Stomach (tissue), 19 donors: ENCODE measurements at places on chromosomes 12 and 14. TPM values are rescaled to one million over a fixed set of nuclear protein-coding genes. Genes with fewer than 3 reads are reported as not detected.

Gene RFX4
- total RNA-seq, result not detected

Gene MYF6
- not detected for total RNA-seq

Gene BAG5
- 40.4 TPM for total RNA-seq

Gene ERP27
- total RNA-seq, result not detected

Gene PLEKHG7
- total RNA-seq, result not detected

Gene KRT71
- not detected for total RNA-seq

Gene ESRRB
- 2.6 TPM for total RNA-seq

Gene TCTN1
- total RNA-seq, result 5.3 TPM

Gene TCL1B
- not detected for total RNA-seq

Gene KMT2D
- total RNA-seq, result 110 TPM

Gene MAP1LC3B2
- total RNA-seq, result 2.2 TPM

Gene MYH6
- not detected for total RNA-seq

Gene RDH16
- total RNA-seq, result not detected

Gene VSIG10
- 29.4 TPM for total RNA-seq

Gene TSPAN11
- total RNA-seq, result 1.3 TPM

Gene RFLNA
- total RNA-seq, result 100 TPM

Gene EML5
- 3.5 TPM for total RNA-seq

Gene DBX2
- not detected for total RNA-seq

Gene ZCCHC8
- 21.4 TPM for total RNA-seq

Gene FGD6
- 11.6 TPM for total RNA-seq

Gene KLHL33
- 0.37 TPM for total RNA-seq

Gene SMCO3
- total RNA-seq, result 2.4 TPM

Gene TESPA1
- 1.7 TPM for total RNA-seq

Gene MOK
- total RNA-seq, result 46.9 TPM

Gene LBHD2
- not detected for total RNA-seq

Gene PTPRR
- total RNA-seq, result 0.58 TPM

Gene FOXG1
- not detected for total RNA-seq

Gene FLRT2
- total RNA-seq, result 4.8 TPM

Gene ANG
- total RNA-seq, result 45.2 TPM

Gene SALL2
- total RNA-seq, result 15.2 TPM

Gene CIROP
- not detected for total RNA-seq

Gene TMEM116
- 0.58 TPM for total RNA-seq

Gene CLEC4D
- total RNA-seq, result not detected

Gene OAS1
- 11.6 TPM for total RNA-seq

Gene KRT3
- total RNA-seq, result not detected

Gene CIDEB
- 6.4 TPM for total RNA-seq

Gene FAR2
- total RNA-seq, result 96.7 TPM

Gene SLC7A8
- 87.1 TPM for total RNA-seq

Gene AMHR2
- total RNA-seq, result not detected

Gene FITM1
- not detected for total RNA-seq

Gene ADAM21
- total RNA-seq, result not detected

Gene DGLUCY
- total RNA-seq, result 122 TPM

Gene SLC39A5
- not detected for total RNA-seq

Gene SLC25A47
- not detected for total RNA-seq

Gene BCL11B
- 1.3 TPM for total RNA-seq

Gene CTSG
- not detected for total RNA-seq

Gene ANKS1B
- 2.7 TPM for total RNA-seq

Gene CD4
- total RNA-seq, result not detected

Gene PKP2
- total RNA-seq, result 44.6 TPM

Gene BATF
- total RNA-seq, result 2.6 TPM

Gene ARID2
- total RNA-seq, result 2.6 TPM

Gene NOVA1
- 2.6 TPM for total RNA-seq
